ENCODE measurements at places on chromosomes 4 and X.
A peak's percentile ranks its signal among the peaks of the same experiment; 100 is the strongest.

- DNase-seq: no peak
Measured at GRCh38 chrX:5640071-5640470, 588.6 kb downstream of the NLGN4X start.

DNA sequence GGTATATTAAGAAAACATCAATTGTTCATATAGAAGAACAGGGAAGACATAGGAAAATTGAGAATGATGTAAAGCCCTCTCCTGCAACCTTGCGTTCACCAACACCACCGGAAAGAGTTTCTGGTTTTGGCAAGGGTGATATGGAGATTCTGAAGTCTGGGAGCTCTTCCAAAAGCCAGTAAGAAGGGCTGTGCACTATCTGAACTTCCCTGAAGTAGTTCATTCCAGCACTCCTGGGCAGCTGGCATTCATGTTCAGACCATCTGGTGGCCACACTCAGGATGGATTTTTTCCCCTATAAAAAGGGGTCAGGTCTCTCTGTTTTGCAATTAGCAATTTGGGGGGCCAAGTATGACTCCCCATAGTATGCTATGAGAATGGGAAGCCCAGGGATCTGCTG lies 15.4 kb upstream of the TLR2 start:
- no peak for DNase-seq

DNA sequence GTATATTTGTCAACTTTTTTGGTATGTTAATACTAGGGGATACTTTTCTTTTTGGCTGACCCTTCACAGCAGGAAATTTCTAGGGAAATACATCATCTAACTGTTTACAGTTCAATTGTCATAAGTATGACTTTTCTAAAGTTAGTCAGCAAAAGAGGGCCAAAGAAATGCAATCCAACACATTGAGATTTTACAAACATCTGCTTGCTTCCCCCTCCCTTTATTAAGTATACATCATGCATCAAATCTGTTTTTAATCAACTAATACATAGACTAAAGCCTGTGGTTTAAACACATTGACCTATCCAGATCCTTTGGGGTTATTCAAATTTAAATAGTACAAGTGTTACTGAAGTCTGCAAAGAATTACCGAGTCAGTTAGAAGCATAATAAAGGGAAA lies 93.9 kb downstream of the MID1 start:
- no peak for DNase-seq

GRCh38 chr4:26420913-26421312 lies 69.4 kb downstream of the CCKAR start:
- DNase-seq: no peak

DNA sequence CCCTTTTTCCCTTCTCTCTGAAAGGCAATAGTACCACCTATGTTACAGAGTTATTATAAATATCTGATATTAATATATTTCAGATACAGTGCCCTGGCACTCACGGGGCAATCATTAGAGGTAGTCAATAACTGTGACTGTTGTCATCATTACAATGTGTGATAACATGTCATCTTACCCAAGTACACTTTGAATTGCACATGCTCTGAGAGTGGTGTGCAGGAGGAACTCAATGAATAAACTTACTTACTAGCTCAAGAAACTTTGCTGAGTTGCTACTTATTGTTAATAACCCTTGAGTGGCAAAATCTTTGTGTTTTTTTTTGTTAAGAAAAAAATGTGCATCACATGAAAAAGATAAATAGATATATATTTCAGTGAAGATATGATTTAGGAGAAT lies 275.1 kb upstream of the RASGEF1B start:
- no peak for DNase-seq

DNA sequence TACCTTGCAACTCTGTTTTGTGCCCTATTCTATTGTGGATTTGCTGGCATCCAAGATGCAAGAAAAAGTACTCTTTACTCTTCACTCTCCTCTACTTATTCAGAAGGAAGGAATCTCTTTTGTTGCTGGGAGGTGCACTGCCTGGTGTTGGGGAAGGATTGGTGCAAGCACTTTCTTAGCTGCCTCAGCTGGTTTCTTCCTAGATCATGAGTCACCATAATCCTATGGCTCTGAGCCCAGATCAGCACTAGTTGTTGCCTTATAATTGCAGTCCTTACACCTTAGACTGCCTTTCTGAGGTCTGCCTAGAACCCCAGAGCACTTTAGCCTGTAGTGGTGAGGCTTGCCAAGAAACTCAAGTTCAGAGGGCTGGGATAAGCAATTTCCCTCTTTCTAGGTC lies 37.0 kb upstream of the CT83 start:
- DNase-seq: no peak

DNA sequence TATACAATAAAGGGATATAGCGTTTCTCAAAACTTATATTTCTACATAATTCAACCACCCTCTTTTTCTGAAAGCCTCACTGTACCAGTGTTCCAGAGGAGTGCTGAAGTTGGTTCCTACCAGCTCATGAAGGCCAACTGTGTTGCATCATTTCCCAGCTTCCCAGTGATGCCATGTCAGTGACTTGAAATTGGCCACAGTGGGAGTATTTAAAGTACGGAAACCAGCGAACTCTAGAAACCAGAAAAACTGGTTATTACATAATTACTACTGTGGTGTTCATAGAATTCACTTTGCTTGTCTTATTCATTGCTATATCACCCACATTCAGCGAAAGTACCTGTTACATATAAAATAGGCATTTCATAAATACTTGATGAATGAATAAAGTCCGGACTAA lies 135.4 kb downstream of the GC start:
- DNase-seq: no peak

DNA sequence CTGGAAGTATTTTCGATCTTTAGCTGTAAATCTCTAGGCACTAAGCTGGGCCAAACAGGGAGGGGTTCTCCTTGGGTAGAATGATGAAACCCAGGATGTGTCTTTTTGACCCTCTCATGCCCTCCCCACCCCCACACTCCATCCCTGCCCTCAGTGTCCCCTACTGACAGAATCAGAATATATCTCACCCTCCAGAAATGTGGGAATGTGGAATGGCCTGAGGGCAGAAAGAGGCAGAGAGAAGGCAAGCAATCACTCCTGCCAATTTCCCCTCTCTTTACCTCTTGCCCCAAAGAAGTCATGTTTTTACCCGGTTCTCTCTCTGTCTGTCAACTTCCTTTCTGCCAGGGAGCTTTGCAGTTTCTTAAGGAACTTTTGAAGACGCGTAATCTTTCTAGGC lies 34.4 kb downstream of the RAP2C start:
- DNase-seq: no peak

- no peak for DNase-seq
Measured at GRCh38 chr4:141435446-141436225, 200.7 kb upstream of the IL15 start.

DNA sequence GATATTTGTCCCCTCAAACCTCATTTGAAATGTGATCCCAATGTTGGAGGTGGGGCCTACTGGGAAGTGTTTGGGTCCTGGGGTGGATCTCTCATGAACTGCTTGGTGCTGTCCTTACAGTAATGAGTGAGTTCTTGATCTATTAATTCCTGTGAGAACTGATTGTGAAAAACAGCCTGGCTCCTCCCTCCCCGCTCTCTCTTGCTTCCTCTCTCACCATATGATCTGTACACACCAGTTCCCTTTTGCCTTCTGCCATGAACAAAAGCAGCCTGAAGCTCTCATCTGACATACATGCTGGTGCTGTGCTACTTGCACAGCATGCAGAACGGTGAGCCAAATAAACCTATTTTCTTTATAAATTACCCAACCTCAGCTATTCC lies 11.2 kb upstream of the YIPF7 start:
- DNase-seq: no peak

- DNase-seq: no peak
Measured at GRCh38 chrX:72071213-72071612, 60.5 kb downstream of the RTL5 start.

- DNase-seq: peak; percentile 33
Measured at GRCh38 chr4:1856943-1857699, 1.2 kb upstream of the LETM1 start.

GRCh38 chr4:149988087-149988410 lies 90.2 kb upstream of the DCLK2 start:
- DNase-seq: no peak

- DNase-seq: no peak
Measured at GRCh38 chrX:77298790-77299189, 148.4 kb upstream of the FGF16 start.

DNA sequence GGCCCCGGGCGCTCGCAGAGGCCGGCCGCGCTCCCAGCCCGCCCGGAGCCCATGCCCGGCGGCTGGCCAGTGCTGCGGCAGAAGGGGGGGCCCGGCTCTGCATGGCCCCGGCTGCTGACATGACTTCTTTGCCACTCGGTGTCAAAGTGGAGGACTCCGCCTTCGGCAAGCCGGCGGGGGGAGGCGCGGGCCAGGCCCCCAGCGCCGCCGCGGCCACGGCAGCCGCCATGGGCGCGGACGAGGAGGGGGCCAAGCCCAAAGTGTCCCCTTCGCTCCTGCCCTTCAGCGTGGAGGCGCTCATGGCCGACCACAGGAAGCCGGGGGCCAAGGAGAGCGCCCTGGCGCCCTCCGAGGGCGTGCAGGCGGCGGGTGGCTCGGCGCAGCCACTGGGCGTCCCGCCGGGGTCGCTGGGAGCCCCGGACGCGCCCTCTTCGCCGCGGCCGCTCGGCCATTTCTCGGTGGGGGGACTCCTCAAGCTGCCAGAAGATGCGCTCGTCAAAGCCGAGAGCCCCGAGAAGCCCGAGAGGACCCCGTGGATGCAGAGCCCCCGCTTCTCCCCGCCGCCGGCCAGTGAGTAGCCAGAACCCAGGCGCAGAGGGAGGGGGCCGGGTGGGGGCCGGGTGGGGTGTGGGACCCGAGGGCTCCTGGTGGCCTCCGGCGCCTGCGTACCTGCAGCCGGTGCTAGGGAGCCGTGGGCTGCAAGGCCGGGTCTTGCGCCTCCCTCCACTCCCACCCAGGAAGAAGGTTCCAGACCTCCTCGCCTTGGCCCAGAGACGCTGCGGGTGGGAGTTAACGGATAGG lies 534 bp downstream of the MSX1 start:
- DNase-seq: no peak

- DNase-seq: no peak
Measured at GRCh38 chr4:107312366-107312765, 276.3 kb upstream of the DKK2 start.

DNA sequence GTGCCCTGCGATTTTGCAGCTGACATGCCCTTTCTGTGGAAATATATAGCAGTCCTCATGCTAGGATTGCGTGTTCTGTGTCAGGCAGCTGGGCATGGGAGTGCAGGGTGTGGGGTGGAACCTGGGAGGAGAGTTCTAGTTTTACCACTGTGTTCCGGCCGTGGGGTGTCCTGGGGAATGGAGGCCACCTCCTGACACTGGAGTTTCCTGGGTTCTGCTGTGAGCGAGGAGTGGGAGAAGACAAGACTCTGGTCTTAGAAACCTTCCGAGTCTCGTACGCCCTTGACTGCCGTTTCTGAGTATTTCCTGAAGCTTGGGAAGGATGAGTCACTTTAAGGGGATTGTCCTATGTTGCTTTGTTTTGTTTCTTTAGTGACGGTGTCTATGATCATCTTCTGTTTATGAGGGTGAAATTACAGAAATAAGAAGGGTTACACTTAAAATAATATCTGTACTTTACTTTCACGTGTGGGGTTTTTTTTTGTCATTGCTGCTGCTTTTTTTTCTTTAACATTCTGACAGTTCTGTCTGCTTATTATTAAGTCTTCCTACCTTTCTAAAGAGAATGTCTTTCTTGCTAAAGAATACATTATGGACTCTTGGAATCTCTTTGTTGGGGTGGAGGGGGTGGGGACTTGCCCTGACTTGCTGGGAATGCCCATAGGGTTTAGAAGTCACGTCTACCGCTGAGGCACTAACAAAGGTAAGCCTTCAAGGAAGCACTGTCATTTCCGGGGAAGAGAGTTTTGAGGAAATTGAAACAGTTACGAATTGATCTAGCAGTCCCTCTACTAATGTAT lies 19.1 kb downstream of the CD99 start:
- peak; percentile 86 for DNase-seq

DNA sequence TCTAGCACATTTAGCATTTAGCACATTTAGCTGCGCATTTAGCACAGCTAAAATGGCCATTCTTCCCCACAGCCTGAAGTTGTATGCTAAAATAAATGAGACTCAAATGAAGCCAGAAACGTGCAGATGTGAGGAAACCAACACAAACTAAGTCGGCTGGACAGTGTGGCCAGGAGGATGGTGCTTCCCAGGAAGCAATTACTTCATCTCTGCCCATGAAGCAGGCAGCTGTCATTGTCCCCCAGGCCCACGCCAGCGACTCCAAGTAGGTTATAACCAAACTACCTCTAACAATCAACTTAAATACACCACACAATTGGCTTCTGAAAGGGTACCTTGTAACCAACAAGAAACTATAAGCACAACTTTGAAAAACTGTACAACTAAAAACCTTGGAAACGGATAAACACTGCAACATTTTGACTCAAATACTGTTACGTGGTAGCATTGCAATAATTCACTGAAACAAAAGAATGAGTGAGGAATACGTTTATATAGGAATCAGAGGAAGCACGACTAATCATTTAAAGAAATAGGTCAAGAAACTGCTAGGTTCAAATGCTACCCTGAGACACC lies 39.2 kb downstream of the AFAP1 start:
- no peak for DNase-seq

- DNase-seq: no peak
Measured at GRCh38 chr4:15868111-15868510, 70.4 kb downstream of the FGFBP1 start.

Measured in Caki2 (cell line).